Fibroblast of villous mesenchyme (primary cell): ENCODE measurements at places on chromosomes 1 and 21. TPM values are rescaled to one million over a fixed set of nuclear protein-coding genes. Genes with fewer than 3 reads are reported as not detected.

- DNase-seq = no peak
Measured at GRCh38 chr1:6700853-6701436, 671 bp downstream of the DNAJC11 start.

DNA sequence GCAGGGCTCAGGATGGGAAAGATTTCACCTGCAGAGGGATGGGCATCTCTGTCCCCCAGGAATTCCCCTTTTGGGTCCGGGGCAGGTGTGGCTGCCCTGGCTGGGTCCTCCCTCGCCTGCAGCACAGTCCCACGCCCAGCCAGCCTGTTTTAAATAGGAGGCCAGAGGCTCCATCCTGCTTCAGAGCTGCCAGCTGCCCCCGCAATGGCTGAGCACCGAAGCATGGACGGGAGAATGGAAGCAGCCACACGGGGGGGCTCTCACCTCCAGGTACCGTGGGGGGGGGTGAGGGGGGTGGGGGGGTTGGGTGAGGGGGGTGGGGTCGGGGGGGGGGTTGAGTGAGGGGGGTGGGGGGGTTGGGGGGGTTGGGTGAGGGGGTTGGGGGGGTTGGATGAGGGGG is 3.6 kb downstream of the SCNN1D start:
- no peak for DNase-seq

FAM72B gene
- 0.97 and 5.2 TPM in 2 replicates for total RNA-seq

- peak; percentile 67 for DNase-seq
Measured at GRCh38 chr1:6601923-6602668, 573 bp downstream of the KLHL21 start.

GRCh38 chr1:209810783-209811182 is 4.8 kb upstream of the IRF6 start:
- DNase-seq = no peak

DNA sequence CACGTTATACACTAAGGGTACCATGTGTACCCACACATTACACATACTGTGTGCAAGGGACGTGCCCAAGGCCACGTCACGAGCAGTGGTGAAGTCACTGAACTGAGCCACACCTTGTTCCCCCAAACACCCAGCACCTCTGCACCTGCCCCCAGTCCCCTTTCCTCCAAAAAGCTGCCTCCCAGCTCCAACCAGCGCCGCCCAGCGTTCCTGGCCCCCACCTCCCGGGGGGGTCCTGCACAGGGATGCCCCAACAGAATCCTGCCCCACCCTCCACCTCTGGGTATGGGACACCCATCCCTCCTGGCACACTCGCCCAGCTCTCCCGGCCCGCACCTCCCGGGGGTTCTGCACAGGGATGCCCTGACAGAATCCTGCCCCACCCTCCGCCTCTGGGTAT is 54.1 kb downstream of the CHD5 start:
- no peak for DNase-seq

CD84 gene
- total RNA-seq = not detected in 2 replicates

TAL1 gene
- 0.32 TPM in 1 of 2 replicates, not detected in the other for total RNA-seq

DNA sequence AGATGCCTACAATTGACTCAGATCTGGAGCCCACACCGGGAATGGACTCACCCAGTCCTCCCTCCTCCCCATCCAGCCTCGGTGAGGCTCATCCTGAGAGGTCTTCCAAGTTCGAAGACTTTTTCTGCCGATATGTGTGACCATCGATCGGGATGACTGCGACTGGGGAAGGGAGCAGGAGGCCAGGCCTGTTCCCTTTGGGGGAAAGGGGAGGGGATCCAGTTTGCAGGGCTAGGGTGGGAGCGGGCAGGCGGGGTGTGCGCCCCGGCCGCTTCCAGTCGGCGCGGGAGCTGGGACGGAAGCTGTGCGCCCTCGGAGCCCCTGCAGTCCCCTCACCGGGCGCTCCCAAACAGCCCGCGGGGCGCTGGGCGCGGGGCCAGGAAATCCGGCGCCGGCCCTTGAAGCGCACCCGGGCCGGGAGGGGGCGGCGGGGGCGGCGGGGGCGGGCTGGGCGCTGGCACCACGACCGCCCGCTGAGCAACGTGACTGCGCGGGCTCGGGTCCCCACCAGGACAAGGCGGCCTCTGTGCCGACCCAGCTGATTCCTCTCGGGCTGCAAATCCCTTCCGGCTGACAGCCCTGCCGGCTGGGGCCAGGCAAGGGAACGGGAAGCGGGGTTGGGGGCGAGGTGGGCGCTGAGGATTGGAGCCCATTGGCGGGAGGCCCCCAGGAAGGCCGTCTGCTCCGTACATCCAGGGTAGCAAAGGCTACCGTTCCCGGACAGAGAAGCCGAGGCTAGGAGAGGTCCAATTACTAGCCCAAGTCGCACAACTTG is 103.9 kb downstream of the EBNA1BP2 start:
- DNase-seq = no peak

DNA sequence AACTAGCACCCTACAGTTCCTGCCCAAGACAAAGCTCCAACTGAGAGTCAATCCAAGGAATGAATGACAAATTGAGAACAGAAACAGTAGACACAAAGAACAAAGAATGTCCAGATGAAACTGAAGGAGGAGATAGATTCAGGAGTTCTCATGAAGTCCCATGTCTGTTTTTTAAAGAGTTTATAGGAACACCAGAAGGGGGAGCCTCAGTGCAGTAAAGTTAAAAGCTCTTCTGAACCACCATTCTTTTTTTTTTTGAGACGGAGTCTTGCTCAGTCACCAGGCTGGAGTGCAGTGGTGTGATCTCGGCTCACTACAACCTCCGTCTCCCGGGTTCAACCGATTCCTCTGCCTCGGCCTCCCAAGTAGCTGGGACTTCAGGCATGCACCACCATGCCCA is 323.6 kb downstream of the MRPL39 start:
- DNase-seq = peak; percentile 28

RNF223 gene
- not detected in 2 replicates for total RNA-seq

DNA sequence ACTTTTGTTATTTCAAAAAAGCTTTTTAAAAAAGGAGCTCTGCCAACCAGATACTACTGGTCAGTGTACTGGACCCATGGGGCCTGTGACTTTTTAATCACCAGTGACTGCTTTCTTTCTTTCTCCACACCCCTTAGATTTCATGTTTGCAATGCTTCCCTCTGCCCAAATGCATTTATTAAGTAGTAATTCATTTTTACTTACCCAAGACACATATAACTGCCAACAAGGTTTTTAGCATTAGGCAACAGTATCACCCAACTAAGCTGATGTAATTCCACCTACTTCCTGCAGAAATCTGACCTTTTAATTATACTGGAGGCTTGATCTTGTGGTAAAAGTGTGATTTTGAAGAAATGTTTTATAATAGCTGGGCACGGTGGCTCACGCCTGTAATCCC is 12.5 kb downstream of the MECR start:
- peak; percentile 72 for DNase-seq
